ENCODE measurements at places on chromosomes 7 and 10.

DNA sequence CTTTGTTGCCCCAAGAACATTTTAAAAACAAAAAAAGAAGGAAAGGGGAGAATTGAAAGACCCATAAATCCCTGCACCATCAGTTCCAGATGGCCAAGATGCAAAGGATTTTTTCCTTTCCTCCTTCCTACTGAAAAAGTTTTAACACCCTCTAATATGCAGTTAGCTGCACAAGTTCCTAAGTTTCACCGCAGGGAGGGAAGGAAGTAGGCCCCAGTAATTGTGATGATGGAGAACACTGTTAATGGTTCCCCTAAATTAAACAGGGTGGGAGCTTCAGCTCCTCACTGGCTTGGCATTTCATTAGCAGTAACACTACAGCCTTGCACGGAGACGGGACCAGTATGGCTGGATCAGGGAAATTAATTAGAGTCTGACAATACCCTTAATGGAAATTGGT, 63.7 kb upstream of the PPIF start:
- DNase-seq, result no peak

DNA sequence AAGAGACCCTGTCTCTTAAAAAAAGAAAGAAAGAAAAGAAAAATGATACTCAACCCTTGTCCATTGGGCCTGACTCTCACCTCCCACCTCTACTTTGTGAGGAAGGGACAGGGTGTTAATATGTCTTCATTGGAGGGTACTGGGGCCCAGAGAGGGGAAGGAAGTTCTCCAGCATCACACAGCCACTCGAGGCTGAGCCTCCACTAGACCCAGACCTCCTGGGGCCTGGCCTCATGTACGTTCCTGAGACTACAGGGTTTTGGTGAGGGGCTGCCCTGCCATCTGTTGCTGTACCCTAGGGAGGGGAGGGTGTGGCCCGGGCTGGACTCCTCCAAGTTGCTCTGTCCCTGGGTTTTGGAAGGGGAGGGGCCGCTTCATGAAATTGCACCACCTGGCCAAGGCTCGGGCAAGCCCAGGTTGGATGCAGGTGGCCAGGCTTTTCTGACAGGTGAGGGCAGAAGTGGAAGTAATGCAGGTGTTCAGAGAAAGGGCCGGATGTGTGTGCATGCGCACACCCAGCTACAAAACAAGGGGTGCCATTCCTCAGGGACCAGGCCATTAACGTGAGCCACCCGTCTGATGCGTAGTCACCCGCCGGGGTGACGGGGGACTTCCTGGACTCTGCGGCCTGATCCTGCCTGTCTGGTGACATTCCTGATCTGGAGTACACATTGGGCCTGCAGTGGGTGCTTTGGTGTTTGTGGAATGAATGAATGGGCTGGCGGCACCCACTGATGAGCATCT, 21.7 kb downstream of the GTF2IRD1 start:
- DNase-seq, result no peak

GRCh38 chr10:66642217-66642616, 283.6 kb upstream of the LRRTM3 start:
- DNase-seq, result no peak

GRCh38 chr7:74572301-74572979, 85.1 kb upstream of the GTF2I start:
- no peak for DNase-seq

- DNase-seq, result no peak
These were observed 117.5 kb downstream of the AHR start for GRCh38 chr7:17415955-17416354.

DNA sequence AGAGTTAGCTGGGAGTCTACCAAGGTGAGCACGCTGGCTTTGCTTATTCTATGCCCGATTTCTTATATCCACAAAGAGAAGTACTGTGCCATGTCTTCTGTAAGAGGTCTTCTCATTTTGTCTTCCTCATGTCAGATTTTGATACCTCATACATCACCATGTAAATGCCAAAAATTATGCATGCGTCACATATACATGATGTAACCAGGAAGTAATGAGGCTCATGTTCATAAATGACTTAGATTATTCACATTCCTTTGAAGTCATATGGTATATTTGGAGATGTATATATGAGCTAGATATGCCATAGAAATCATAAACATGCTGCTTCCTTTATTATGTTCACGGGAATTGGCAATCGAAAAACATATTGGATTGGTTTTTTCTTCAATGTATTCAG, 97.7 kb upstream of the CELF2 start:
- no peak for DNase-seq

- DNase-seq, result no peak
These were observed 171.2 kb downstream of the DNAJB6 start for GRCh38 chr7:157507987-157508386.

All from HEK293T (cell line).